Activated CD4-positive, alpha-beta T cell treated with anti-CD3 and anti-CD28 coated beads, Interleukin-2, amount 50 U/mL, for 16 hours (primary cell): ENCODE measurements at places on chromosomes 6 and 20.

DNA sequence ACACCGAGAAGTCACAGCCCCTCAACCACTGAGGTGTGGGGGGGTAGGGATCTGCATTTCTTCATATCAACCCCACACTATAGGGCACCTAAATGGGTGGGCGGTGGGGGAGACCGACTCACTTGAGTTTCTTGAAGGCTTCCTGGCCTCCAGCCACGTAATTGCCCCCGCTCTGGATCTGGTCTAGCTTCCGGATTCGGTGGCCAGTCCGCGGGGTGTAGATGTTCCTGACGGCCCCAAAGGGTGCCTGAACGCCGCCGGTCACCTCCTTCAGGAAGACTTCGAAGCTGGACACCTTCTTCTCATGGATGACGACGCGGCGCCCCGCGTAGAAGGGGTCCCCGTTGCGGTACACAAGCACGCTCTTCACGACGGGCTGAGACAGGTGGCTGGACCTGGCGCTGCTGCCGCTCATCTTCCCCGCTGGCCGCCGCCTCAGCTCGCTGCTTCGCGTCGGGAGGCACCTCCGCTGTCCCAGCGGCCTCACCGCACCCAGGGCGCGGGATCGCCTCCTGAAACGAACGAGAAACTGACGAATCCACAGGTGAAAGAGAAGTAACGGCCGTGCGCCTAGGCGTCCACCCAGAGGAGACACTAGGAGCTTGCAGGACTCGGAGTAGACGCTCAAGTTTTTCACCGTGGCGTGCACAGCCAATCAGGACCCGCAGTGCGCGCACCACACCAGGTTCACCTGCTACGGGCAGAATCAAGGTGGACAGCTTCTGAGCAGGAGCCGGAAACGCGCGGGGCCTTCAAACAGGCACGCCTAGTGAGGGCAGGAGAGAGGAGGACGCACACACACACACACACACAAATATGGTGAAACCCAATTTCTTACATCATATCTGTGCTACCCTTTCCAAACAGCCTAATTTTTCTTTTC lies at the start of gene DCDC2:
Gene DCDC2 (minus strand): TSS at position 724 of the 883 bp plus-strand sequence. CDS start 309 bp downstream, at position 415.
- peak; percentile 4 for DNase-seq

DNA sequence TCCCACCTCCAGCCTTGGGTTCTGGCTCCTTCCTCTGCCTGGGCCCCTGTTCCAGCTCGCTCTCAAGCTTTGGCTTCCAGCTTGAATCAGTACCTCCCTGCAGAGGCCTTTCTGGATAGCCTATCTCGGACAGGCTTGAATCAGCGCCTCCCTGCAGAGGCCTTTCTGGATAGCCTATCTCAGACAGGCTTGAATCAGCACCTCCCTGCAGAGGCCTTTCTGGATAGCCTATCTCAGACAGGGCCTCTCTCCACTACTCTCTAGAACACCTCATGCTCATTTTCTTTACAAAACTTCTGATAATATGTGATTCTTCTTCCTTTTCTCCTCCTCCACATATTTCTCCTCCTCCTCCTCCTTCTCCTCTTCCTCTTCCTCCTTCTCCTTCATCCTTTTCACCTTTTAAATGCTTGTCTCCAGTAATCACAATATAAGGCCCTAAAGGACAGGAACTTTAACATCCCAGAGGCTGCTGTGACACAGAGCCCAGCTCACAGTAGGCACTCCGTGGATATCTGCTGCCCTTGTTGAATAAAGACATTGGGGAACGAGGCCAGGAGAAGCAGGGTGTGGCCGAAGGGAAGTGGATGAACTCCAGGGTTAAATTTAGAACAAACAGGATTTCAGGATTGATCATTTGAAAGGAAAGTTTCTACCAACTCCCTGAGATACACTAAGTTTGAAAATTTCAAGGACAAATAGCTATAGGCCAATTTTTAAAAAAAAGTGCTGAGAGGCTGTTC lies 9.3 kb upstream of the RPS6KA2 start:
- DNase-seq = no peak

DNA sequence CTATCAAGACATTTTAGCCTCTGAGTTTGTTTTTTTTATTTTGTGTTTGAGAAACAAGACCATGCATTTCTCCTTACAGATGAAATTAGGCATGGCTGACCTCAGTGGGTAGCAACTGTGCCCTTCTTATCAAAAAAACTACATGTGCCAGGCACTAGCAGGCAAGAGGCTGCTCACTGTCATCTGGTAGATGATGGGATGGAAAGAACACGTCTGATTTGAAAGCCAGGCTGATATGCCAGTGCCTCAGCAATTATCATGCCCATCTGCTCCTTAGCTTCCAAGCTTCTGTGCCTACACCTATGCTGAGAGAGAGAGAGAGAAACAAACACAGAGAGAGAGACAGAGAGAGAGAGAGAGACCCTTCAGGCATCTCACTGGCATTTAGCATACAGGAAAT lies 149.9 kb downstream of the C6orf118 start:
- no peak for DNase-seq

DNA sequence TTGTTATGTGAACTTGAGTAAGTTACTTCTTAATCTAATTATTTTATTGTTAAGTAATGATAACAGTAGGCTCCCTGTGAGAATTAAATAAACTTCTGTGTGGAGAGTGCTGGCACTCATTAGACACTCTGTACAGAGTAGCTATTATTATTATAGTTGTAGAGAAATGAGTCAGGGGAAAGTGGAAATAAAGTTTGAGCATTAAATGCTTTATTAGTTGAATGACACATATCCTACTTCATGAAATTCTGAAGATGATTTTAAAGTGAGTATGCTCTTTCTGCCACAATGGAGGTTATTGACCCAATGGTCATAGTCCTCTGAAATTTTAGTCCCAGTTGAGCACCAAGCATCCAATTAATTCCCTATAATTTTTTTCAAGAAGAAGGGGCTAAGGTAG lies 5.9 kb downstream of the ECI2 start:
- DNase-seq = no peak

GRCh38 chr20:9594284-9594875 lies 80.0 kb downstream of the LAMP5 start:
- no peak for DNase-seq

DNA sequence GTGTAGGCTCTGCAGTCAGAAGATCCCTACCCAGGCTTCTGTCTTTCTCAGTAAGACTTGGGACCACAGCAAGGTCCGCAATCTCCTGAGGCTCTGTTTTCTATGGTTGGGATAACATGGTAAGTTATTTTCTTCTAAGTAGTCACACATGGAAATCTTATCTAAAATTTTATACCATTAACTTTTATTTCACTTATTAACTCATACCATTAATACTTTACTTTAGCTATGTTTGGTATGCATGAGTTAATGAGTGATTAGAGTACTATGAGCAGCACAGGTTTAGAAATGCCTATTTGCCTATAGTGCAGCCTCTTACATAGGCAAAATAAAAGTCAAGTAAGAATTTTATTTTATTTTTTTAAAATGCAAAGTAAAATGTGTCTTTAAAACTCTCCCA lies 27.2 kb downstream of the GINM1 start:
- no peak for DNase-seq

- DNase-seq = no peak
These were observed 132.0 kb downstream of the LAMP5 start for GRCh38 chr20:9646375-9646774.

DNA sequence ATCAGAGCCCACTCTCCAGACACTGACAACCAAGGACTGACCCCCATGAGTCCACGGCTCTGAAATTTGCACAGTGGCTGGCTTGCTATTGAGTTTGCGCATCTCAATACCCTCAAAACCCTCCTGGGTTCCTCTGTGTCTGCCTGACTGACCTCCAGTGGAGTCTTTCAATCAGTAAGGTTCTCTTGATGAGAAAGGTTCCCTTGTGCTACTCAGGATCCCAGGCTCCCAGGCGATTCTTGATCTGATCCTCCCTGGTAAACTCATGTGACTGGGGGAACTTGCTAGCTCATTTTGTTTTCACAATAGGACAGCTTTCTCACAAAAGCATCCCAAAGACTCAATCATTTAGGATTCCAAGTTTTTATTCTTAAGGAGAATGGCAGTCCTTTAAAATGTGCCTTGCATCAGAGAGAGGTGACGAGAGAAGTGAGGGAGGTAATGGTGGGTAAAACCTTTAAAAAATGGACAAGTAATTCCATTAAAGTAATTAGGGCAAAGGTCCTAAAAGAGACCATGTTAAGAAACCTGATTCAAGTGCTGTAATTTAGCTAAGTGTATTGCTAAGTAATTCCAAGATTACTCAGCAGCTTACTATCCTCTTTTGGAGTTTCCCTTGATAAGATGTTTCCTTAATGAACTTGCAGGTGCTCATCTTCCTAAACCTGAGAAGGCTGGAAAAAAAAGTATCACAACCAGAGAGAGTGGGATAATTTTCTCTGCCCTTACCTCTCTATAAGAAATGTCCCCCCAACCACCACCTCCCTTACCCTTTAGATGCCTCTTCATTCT lies 304.7 kb upstream of the SGK1 start:
- no peak for DNase-seq

DNA sequence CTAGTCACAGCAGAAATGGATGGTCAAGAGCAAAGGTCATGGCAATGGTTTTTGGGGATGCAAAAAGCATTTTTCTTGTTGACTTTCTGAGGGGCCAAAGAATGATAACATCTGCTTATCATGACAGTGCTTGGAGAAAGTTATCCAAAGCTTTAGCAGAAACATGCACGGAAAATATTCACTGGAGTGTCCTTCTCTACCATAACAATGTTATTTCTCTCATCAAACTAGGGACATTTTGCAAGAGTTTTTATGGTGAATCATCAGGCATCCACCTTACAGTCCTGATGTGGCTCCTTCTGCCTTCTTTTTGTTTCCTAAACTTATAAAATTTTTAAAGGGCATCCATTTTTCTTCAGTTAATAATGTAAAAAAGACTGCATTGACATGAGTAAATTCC lies 302.3 kb downstream of the HIVEP2 start:
- DNase-seq = no peak

DNA sequence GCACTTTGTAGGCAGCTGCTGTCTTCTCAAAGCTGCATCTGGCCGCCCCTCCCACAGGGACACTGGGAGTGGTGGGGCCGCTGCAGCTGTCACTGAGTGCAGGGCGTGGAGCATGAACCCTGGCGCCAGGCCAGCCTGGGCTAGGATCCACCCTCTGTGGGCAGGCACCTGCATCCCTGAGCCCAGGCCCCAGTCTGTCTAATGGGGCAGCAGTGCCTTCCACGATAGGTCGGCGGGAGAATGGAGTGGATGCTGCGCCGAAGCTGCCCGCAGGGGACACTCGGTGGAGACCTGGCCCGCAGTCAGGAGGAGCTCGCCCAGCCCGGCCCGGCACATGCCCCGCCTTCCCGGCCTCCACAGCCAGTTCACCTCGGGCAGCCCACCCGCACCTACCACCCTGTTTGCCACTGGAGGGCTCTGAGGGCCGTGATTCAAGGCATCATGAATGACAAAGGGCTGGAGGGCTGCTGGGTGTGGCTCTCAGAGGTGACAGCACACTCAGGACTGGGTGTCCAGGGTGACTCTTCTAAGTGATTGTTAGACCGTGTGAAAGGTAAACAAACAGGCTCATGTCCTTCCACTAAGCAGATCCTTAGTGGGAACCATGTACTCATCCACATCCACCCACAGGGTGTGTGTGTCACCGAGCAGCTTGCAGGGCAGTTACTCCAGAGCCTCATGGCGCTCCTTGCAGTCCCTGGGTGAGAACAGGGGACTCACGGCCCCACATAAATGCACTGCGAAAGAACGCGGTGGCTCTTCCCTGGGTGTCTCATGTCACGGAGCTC lies 133.9 kb downstream of the AGPAT4 start:
- no peak for DNase-seq

GRCh38 chr6:28251661-28252008 lies 434 bp downstream of the ZKSCAN4 start:
- DNase-seq = peak; percentile 36

DNA sequence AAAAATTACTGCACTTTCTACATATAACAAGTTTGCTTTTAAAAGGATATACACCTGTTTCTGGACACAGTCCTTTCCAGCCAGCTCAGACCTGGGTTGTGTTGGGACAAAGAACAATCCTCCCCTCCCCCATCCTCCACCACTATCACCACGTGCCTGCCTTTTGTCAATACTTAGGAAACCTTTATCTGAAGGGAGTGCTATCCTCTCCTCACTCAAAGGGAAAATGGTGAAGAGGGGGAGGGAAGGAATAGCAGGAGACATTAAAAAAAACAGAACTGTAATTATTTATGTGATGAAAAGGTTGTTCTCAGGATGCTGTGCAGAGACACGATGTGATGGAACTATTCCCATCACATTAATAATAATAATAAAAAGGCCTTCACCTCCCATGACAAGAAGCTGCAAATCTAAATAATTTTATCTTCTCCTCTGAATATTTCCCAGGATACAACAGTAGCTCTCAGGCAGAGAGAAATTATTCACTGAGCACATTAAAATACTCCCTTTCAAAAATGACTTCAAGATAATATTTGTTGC lies 105.5 kb downstream of the NRSN1 start:
- no peak for DNase-seq

- DNase-seq = no peak
These were observed 46.3 kb downstream of the NINL start for GRCh38 chr20:25538838-25539665.

DNA sequence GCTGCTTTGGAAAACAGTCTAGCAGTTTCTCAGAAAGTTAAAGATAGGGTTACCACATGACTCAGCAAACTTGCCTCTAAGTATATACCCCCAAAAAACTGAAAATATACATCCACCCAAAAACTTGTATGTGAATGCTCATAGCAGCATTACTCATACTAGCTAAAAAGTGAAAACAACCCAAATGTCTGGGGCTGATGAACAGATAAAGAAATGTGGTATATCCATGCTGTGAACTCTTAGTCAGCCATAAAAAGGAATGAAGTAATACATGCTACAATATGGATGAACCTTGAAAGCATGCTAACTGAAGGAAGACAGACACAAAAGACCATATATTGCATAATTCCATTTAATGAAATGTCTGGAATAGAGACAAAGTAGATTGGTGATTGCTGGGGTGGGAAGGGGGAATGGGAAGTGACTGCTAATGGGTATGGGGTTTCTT lies 79.9 kb upstream of the GLP1R start:
- peak; percentile 5 for DNase-seq

- DNase-seq = no peak
These were observed 41.2 kb downstream of the NR2E1 start for GRCh38 chr6:108207013-108207412.
